ENCODE measurements at places on chromosomes 6 and 20.
A peak's percentile ranks its signal among the peaks of the same experiment; 100 is the strongest.

DNA sequence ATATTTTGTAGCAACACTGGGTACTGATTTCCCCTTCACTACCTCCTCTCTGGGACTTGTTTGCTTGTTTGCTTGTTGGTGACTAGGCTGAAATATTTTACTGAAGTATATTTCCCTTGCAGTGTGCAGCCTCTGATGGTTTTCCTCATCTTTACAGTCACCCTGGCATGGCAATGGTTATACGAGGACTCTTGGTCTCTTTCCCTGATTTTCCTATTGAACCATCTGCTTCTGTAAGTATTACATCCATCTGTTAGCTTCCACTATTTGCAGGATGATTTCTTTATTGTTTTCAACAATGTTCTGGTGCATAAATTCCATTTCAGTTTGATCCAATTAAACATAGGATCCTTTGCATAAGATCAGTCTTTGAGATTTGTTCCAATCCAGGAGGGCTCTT is 465.1 kb downstream of the MEI4 start:
- DNase-seq = no peak

- DNase-seq = no peak
Observed at GRCh38 chr6:159817951-159818739, 18.1 kb downstream of the PNLDC1 start.

DNA sequence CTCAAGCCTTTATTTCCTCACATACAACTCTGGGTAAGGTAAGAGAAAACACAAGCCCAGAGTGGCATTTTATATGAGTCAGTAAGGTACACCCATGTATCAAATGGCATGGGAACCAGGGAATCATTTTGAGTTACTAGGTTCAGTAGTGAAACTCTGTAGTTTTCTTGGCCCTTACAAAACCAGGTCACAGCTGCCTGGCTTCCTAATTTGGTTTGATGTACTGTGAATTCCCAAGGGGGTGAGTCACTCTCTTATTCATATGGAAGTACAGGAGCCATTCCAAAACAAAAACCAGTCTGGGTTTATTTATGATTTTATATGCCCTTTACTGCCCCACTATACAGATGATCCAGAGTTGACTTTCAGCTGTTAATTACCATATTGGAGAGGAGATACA is 70.7 kb downstream of the PDE7B start:
- DNase-seq = no peak

DNA sequence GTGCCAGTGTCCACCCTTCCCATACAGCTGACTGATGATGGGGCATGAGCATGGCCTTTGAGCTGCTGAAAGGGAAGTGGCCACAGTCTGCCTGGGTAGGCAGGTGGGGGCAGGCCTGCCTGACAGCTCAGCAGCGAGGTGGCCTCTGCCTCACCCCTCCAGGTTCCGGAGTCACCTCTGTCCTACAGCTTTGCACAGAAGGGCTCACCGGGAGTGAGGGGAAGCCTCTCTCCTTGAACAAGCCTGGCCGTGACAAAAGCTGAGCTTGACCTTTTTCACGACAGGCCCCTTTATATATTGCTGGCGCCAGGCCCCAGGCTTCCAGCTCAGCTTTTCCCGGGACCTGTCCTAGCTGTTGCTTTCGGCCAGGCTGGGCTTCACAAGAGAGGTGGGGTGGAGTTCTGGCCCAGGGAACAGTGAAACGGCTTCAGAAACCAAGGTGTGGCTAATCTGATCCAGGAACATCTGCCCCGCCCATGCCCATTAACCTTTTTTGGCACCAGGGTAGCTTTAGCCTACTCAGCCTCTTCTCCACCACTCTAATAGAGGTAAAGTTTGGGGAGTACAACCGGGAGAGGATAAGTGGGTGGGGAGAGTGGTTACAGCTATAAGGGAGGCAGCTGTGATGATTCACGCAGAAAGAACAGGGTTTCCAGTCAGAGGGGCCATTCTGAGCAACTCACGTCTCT is 42.9 kb downstream of the C6orf132 start:
- DNase-seq = peak; percentile 39

Data from HepG2 (cell line).